Umbilical cord (tissue), 2 donors: ENCODE measurements at places on chromosomes 1 and 21. TPM values are rescaled to one million over a fixed set of nuclear protein-coding genes. Genes with fewer than 3 reads are reported as not detected.

GRCh38 chr21:45695086-45695485 is 51.6 kb downstream of the PCBP3 start:
- DNase-seq: no peak

GRCh38 chr1:209685821-209686220 is 10.6 kb downstream of the G0S2 start:
- DNase-seq: no peak

Gene CD52
- not detected for total RNA-seq

DNA sequence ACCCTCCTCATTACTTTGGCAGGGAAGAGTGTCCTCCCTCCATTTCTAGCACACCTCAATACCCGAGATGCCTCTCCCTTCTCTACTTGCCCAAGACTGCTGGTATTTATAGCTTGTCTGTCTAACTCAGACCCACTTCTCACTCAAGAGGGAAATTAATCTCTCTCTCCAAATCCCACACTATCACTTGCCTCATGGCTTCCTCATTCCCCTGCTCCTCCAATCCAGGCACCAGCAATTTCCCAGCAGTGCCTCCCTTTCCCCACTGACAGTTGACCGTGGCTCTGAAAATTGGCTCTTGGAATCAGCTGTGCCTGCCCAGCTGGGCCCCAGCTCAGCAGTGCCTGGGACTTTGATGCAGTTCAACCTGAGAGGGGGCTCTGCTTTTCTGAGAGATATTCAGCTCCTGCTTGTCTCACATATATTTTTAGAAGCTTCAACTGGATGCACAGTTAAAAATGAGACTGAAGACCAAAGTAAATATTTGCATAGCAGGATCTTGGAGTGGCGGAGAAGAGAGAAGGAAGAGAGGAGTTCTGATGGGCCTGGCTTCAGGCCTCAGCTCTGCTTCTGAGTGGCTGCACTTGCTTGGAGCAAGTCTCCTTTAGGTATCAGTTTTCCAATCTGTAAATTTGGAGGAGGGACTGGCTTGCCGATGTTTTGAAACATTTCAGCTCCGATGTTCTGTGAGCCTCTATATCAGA is 81.1 kb upstream of the SPATA6 start:
- DNase-seq: no peak

Gene CD1D
- 4.6 TPM for total RNA-seq

Gene HSD3B2
- 2.9 TPM for total RNA-seq

Gene SLC30A7
- 36.8 TPM for total RNA-seq

- peak; percentile 15 for DNase-seq
These were observed 225.8 kb downstream of the VAV3 start for GRCh38 chr1:107739201-107739600.
